ENCODE measurements at places on chromosomes 1 and 21.
A peak's percentile ranks its signal among the peaks of the same experiment; 100 is the strongest.

DNA sequence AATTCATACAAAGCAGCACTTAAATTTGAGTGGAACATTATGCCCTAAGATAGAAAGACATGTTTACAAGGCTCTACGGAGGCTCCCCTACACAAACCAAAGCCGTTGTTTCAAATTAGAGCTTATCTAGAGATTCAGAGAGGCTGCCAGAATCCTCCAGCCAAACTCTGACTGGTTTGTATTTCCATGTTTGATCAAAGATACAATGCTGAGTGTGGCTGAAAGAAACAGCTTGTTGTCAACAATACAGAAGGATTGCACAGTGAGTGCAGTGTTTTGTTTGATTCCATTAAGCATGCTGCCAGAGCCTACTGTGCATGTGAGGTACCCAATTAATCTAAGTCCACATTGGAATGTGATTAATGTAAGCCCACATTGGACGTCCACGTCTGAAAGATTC is 402.7 kb downstream of the DISC1 start:
- H3K4me3 ChIP-seq: no peak overlapping the region
- H3K36me3 ChIP-seq: no peaks in the 10 kb centered on the region
- no peak for DNase-seq
- H3K27me3 ChIP-seq: peaks cover 21% of the 10 kb centered on the region

- no peaks in the 10 kb centered on the region for H3K4me1 ChIP-seq
- no peak overlapping the region for H3K4me3 ChIP-seq
- no peaks in the 10 kb centered on the region for H3K36me3 ChIP-seq
- DNase-seq: peak; percentile 24
- peaks cover 20% of the 10 kb centered on the region for H3K27me3 ChIP-seq
Measured at GRCh38 chr1:44594871-44595735, 79.2 kb downstream of the TMEM53 start.

DNA sequence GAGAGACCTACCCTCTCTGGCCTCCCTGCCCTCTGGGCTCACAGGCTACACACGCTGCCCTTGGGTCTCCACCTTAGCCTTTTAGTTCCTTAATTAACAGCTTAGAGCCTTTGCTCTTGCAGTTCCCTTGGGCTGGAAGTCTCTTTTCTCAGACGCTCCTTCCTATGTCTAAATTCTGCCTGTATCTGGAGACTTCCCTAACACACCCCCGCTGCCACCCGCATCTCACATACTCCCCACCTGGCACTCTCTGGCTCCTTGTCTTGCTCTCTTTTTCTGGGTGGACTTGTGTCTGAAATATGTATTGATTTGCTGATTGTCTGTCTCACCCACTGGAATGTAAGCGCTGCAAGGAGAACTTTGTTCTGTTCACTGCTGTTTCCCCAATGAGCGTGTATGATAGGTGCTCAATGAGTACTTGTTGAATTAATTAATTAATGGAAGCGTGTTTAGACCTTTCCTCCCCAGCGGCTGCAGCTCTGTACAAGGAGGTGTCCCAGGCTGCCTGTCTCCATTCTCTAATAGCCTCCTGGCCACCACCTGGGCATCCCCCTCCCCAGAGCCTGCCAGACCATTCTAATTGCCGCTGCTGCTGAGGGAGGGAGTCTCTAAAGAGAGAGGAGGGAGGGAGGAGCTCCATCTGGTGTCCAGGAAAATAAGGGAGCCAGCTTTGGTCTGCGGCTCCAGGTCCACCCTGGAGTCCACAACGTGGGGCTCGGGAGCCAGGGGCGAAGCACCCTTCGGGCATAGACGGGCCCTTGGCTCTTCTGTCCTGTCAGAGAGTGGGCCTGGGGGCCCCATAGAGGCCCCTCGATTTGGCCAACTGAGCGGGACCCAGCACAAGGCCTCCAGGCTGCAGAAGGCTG is 95.4 kb downstream of the RNF220 start:
- no peaks in the 10 kb centered on the region for H3K27me3 ChIP-seq
- no peak overlapping the region for H3K27ac ChIP-seq
- no peaks in the 10 kb centered on the region for H3K4me1 ChIP-seq
- no peaks in the 10 kb centered on the region for H3K36me3 ChIP-seq

DNA sequence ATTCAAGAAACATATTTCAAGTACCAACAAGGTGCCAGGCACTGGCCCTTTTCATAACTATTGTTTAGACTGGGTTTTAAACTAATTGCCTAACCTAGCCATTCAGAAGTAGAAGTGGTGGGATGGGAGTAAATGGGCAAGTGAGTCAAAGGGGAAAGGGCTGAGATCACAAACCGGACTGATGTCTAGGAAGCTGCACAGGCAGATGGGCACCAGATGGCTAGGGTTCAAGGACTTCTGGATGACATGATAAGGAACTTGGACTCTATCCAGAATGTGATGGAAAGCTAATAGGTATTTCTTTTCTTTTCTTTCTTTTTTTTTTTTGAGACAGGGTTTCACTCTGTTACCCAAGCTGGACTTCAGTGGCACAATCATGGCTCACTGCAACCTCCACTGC is 46.6 kb downstream of the LYST start:
- H3K4me1 ChIP-seq: no peaks in the 10 kb centered on the region
- DNase-seq: no peak
- H3K36me3 ChIP-seq: no peaks in the 10 kb centered on the region
- no peak overlapping the region for H3K27ac ChIP-seq
- H3K4me3 ChIP-seq: no peak overlapping the region

GRCh38 chr1:156465747-156466365 is 34.7 kb downstream of the MEF2D start:
- H3K4me3 ChIP-seq: no peak overlapping the region
- H3K27ac ChIP-seq: no peak overlapping the region
- no peak for DNase-seq
- H3K4me1 ChIP-seq: peaks cover 30% of the 10 kb centered on the region
- H3K27me3 ChIP-seq: no peaks in the 10 kb centered on the region

DNA sequence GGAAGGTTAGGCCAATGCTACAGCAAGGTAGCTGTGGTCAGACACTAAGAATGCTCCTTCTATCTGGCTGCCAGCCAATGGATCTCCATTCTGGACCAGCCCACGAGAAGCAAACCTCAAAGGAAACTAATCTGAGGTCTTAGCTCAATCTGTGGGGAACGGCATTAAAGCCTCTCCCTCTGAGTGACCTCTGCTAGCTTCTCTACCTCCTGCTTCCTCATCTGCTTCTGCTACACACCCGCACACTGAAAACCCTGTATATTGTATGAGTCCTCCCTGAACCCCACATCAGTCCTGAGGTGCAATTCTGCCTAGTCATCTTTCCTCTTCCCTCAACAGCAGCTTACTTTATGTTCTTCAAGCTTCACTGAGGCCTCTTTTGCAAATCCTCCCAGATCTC is 6.9 kb upstream of the GALE start:
- H3K27me3 ChIP-seq: no peaks in the 10 kb centered on the region
- 0 out of 2 replicates have a peak, but pooled peaks cover 2% of the 10 kb centered on the region for H3K36me3 ChIP-seq
- peaks cover 6% of the 10 kb centered on the region for H3K4me1 ChIP-seq
- H3K27ac ChIP-seq: no peak overlapping the region
- H3K4me3 ChIP-seq: no peak overlapping the region
- DNase-seq: no peak

GRCh38 chr1:119968068-119968492 is 71.8 kb upstream of the ADAM30 start:
- DNase-seq: peak; percentile 47
- H3K27ac ChIP-seq: no peak overlapping the region
- no peaks in the 10 kb centered on the region for H3K27me3 ChIP-seq
- H3K4me1 ChIP-seq: peaks cover 3% of the 10 kb centered on the region
- no peak overlapping the region for H3K4me3 ChIP-seq

- H3K4me3 ChIP-seq: no peak overlapping the region
- DNase-seq: no peak
- H3K27ac ChIP-seq: no peak overlapping the region
- no peaks in the 10 kb centered on the region for H3K4me1 ChIP-seq
- H3K27me3 ChIP-seq: no peaks in the 10 kb centered on the region
Measured at GRCh38 chr21:31647650-31648049, 11.8 kb upstream of the SOD1 start.

GRCh38 chr1:40748841-40749718 is 34.5 kb upstream of the KCNQ4 start:
- peaks cover 7% of the 10 kb centered on the region for H3K36me3 ChIP-seq
- no peak for DNase-seq

DNA sequence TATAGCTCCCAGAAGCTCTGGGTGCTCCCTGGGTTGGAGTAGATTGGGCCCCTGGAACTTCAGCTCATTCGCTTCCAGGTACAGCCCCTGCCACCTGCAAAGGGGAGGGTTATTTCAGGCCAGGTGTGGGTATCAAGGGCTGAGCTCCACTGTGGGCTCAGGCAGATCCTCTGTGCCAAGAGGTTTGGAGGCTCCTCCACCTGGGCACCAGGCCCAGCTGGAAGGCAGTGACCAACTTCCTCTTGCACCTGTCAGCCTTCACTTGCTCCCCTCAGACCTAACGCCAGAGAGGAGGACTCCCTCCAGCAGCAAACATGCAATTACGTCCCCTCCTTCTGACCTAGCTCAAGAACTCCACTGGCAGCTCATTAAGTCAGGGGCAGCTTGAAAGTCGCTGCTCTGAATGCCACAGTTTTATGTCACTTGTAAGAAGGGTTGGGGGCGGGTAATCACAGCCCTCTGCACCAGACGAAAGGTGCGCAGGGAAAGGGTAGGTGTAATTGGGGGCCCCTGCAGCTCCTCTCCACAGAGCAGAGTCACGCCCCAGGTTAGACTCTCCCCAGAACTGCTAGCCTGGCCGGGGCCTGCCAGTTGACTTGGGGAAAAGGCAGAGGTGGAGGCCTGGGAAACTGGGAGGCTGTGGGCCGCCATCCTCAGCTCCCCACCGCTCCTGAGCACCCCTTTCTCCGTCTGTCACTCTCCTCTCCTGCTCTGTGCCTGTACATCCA is 125.0 kb upstream of the TMPRSS2 start:
- H3K4me1 ChIP-seq: peaks cover 46% of the 10 kb centered on the region
- DNase-seq: no peak
- no peaks in the 10 kb centered on the region for H3K36me3 ChIP-seq
- H3K27me3 ChIP-seq: peaks cover 4% of the 10 kb centered on the region

DNA sequence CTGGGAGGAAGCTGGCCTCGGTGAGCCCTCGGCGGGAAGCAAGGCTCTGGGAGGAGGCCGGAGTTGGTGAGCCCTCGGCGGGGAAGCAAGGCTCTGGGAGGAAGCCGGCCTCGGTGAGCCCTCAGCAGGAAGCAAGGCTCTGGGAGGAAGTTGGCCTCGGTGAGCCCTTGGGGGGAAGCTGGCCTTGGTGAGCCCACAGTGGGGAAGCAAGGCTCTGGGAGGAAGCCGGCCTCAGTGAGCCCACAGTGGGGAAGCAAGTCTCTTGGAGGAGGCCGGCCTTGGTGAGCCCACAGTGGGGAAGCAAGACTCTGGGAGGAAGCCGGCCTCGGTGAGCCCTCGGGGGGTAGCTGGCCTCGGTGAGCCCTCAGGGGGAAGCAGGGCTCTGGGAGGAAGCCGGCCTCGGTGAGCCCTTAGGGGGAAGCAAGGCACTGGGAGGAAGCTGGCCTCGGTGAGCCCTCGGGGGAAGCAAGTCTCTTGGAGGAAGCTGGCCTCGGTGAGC is 36.0 kb downstream of the KRTAP10-1 start:
- H3K27me3 ChIP-seq: no peaks in the 10 kb centered on the region
- H3K27ac ChIP-seq: no peak overlapping the region
- H3K4me1 ChIP-seq: no peaks in the 10 kb centered on the region
- no peak for DNase-seq

GRCh38 chr1:162732566-162733335 is 57.8 kb upstream of the HSD17B7 start:
- no peaks in the 10 kb centered on the region for H3K36me3 ChIP-seq
- H3K4me3 ChIP-seq: no peak overlapping the region
- H3K27me3 ChIP-seq: no peaks in the 10 kb centered on the region
- no peak overlapping the region for H3K27ac ChIP-seq

GRCh38 chr1:177424744-177425143 is 254.0 kb downstream of the BRINP2 start:
- H3K27ac ChIP-seq: no peak overlapping the region
- DNase-seq: no peak
- H3K36me3 ChIP-seq: no peaks in the 10 kb centered on the region
- no peak overlapping the region for H3K4me3 ChIP-seq

GRCh38 chr1:212968368-212968863 is 18.1 kb downstream of the VASH2 start:
- DNase-seq: no peak
- H3K36me3 ChIP-seq: no peaks in the 10 kb centered on the region
- H3K4me1 ChIP-seq: peaks cover 2% of the 10 kb centered on the region

DNA sequence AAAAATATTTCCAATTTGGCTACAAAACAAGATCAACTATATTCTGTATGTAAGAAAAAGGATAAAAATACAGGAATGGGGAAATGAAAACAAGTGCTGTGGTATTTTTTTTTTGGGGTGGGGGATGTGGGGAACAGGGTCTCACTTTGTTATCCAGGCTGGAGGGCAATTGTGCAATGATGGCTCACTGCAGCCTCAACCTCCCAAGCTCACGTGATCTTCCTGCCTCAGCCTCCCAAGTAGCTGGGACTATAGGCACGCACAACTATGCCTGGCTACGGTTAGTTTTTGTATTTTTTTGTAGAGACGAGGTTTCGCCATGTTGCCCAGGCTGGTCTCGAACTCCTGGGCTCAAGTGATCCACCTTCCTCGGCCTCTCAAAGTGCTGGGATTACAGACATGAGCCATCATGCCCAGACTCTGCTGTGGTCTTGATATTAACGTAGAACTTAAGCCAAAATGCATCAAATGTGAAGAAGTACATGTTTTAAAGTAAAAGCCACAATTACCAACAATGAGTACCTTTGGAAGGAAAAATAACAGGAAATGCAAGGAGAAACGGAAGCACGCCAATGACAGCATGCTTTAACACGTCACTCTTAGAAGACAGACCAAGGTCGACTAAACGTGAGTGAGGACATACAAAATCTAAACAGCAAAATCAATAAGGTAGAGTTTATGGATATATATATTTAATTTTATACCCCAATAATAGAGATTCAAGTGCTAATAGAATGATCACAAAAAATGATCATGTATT is 8.8 kb upstream of the ABCB10 start:
- H3K27me3 ChIP-seq: no peaks in the 10 kb centered on the region
- no peak overlapping the region for H3K27ac ChIP-seq
- H3K4me1 ChIP-seq: no peaks in the 10 kb centered on the region
- H3K4me3 ChIP-seq: no peak overlapping the region

DNA sequence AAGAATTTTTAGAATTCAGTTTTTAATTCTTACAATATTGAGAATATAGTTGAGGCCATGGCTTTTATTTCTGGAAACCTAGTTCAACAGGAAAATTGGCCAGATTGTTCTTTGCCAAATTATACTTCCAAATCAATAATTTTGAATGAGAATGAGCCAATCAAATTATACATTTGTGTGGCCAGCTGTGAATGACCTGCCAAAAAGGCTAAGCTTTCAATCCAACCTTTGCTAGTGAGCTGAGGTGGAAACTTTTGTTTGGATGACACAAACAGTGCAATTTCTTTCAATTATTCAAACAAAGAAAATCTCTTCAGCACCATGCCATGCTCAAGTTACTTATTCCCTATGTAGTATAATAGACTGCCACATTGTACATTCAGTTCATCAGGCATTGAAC is 167.8 kb downstream of the PATJ start:
- peaks cover 17% of the 10 kb centered on the region for H3K4me1 ChIP-seq
- H3K4me3 ChIP-seq: no peak overlapping the region
- no peak overlapping the region for H3K27ac ChIP-seq
- H3K36me3 ChIP-seq: no peaks in the 10 kb centered on the region
- H3K27me3 ChIP-seq: no peaks in the 10 kb centered on the region
- no peak for DNase-seq

Data from HCT116 (cell line).